ENCODE measurements at places on chromosomes 6 and 20.
A peak's percentile ranks its signal among the peaks of the same experiment; 100 is the strongest.

- no peak for DNase-seq
Measured at GRCh38 chr6:101926149-101926925, 532.8 kb downstream of the GRIK2 start.

- peak; percentile 84 for DNase-seq
Measured at GRCh38 chr6:37048851-37049757, 43.6 kb downstream of the FGD2 start.

DNA sequence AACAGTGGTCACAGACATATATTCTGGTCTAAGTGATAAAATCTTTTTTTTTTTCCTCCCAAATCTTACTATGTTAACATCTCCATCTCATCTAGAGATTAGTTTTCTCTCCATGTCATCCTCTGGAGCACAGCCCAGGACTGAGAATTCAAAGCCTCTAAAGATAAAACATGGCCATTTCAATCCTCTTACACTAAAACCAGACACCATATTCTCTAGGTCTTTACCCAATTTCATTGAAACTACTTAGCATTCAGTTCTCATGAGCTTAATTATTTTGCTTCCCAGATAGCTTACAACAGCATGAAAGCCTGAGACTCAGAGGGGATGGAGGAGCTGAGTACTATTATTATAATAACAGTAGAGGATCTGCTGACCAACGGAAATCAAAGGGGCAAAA lies 92.7 kb downstream of the FARS2 start:
- no peak for DNase-seq

GRCh38 chr6:36120979-36121786 lies 9.1 kb upstream of the MAPK13 start:
- DNase-seq: peak; percentile 77
